Erythroblast (primary cell): ENCODE measurements at places on chromosomes 1 and 21.

DNA sequence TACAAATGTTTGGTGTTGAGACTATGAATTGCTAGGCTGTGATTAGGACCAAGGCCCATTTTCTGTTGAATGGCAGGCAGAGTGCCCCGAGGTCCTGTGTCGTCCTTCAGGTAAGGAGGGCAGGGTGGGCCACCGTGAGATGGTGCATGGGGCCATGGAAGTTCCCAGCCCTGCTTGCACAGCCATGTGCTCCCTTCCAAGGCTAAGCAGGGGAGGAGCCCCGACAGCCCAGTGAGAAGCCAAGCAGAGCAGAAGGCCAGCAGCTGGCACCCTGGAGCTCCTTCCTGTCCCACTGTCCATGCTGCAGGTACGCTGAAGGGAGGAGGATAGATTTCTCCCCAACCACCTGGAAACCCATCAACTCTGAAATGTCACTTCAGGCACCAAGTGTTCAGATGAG lies 8.2 kb upstream of the NUAK2 start:
- DNase-seq: no peak

GRCh38 chr21:36768496-36768895 lies 69.6 kb downstream of the SIM2 start:
- no peak for DNase-seq

- no peak for DNase-seq
Observed at GRCh38 chr1:20143318-20143717, 4.2 kb downstream of the PLA2G2F start.

GRCh38 chr1:235093013-235093695 lies 35.5 kb downstream of the TOMM20 start:
- DNase-seq: peak; percentile 39

GRCh38 chr1:15033264-15033663 lies 120.3 kb upstream of the TMEM51 start:
- DNase-seq: no peak

DNA sequence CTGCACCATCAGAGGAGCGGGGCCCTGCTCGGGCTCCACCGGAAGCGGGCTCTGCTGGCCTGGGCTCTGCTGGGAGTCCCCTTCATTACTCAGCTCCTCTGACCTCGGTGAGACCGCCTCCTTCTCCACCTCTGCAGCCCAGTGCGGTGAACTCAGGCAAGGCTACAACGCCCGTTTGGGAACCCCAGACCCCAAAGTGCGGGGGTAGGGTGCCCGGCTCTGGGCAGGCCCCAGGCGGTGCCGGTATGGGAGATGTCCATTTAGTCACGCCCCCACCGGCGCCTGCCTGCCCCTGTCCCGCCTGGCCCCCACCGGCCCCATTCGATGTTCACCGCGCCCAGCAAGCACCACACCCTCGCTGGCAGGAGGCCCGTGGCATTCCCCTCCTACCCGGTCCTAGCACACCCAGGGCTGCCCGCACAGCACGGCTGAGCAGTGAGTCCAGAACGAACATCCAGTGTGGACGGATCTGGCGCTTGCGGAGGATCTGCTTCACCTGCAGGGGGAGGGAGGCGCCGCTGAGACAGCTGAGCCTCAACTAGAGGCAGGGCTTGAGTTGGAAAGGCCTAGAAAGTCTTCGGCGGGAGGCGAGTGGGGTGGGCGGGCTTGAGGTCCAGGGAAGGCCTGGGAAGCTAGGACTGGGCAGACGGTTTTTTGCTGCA lies 10.0 kb downstream of the MAP3K6 start:
- DNase-seq: no peak

DNA sequence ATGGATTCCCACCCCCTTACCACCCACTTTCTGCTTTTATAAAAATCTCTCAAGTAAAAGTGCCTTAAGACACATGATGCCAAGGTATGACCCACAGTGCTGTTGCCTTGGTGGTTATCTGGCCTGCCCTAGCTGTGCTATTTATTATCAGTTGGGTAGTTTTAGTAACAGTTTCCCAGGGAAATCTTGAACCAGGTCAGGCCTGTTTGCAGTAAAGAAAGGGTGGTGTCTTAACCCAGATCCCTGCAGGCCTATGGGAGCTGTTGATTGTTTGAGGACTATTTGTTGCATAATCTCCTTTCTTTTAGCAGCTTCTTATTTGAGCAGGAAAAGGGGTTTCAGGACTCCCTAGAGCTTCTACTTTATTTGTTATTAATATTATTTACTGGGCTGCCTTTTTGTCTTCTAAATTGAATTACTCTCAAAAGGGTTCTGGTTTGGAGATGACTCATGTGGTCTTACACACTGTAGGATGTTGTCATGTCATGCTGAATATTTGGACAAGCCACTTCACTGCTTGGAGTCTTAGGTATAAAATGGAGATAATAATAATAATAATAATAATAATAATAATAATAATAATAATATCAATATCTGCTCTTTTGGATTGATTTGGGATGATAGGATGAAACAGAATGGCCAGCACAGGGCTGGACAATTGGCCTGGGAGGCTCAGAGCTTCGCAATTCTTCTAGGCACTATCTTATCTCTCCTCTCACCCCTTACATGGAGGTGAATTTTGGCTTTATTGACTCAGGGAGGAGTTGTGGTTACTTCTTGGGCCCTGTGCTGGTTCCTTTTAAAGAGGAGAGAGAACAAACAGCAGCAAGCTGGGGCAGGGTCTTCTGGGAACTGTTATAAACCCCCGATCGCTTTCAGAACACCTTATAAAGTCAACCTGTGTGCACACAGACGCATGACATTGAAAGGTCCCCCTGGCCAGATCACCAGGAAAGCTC lies 252.1 kb downstream of the PRDM2 start:
- no peak for DNase-seq

DNA sequence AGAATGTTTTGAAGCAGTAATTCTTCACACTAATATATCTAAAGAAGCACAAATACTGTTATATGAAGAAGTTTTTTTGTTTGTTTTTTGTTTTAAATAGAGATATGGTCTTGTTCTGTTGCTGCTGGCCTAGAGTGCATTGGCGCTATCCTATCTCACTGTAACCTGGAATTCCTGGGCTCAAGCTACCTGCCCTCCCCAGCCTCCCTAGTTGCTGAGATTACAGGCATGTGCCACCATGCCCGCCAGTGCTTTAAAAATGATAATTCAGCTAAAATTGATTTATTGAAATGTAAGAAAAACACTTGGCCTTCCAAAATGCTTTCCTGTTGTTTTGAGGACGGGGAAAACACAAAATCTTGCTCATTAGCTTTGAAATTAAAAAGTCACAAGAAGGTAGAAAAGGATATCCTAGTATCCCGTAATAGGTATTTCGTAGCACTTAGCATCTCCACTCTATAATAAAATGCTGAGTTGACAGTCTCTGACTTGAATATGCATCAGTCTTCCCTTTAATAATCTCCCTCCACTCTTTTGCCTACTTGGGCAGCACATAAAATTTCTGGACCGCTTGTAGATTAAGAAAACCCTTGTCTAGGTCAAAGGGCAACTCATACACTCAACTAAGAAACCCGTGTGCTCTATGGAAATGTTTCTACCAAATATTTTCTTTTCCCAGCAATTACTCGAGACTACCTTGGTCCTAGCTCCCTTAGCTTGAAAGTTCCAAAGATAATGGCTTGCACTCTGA lies 1.3 kb downstream of the SCYL3 start:
- DNase-seq: peak; percentile 28

GRCh38 chr1:174005032-174005431 lies 17.1 kb downstream of the RC3H1 start:
- DNase-seq: no peak

- DNase-seq: no peak
Observed at GRCh38 chr1:50110151-50110550, 1.4 kb downstream of the ELAVL4 start.

- DNase-seq: no peak
Observed at GRCh38 chr1:235545292-235545930, 41.2 kb upstream of the B3GALNT2 start.
